ENCODE measurements at places on chromosomes 1 and 21.
A peak's percentile ranks its signal among the peaks of the same experiment; 100 is the strongest.

DNA sequence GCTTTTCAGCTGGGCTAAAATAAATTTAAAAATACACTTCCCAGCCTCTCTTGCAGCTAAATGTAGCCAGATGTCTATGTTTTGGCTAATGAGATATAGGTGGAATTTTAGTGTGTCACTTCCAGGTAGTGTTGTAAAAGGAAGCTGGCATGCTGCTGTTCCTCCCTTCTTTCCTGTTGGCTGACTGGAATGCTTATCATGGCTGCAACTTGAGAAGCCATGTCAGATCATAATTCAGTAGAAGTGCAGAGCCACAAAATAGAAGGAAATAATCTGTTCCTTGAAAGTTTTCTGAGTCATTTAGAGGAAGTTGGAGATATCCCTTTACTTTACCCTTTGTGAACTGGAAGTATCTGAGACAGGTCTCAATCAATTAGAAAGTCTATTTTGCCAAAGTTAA is 10.9 kb upstream of the RBM15 start:
- DNase-seq, result no peak

DNA sequence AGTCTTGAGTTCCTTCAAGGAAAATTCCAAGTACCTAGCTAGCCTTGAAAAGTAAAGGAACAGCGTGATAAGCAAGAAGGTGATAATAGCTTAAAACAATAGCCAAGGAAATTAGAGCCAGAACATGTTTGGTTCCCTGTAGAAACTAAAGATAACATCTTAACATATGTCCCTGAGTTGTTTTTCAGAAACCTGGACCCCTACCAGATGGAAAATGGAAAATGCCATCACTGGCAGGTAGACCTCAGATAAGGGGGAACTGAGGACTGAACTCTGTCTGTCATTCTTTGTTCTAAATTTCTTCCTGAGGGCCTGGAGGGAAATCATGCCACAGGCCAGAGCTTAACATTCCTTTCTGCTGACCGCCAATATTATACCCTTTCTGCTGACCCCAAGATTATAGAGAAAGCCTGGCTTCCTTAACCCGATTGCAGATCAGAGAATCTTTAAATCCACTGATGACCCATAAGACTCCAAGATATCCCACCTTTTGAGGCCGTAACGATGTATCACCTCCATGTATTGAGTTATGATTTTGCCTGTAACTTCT is 23.4 kb downstream of the CNIH3 start:
- DNase-seq, result no peak

- no peak for DNase-seq
These were observed 626 bp downstream of the DYRK3 start for GRCh38 chr1:206635978-206636345.

GRCh38 chr1:176854758-176855745 is 309.5 kb downstream of the ASTN1 start:
- DNase-seq, result no peak

DNA sequence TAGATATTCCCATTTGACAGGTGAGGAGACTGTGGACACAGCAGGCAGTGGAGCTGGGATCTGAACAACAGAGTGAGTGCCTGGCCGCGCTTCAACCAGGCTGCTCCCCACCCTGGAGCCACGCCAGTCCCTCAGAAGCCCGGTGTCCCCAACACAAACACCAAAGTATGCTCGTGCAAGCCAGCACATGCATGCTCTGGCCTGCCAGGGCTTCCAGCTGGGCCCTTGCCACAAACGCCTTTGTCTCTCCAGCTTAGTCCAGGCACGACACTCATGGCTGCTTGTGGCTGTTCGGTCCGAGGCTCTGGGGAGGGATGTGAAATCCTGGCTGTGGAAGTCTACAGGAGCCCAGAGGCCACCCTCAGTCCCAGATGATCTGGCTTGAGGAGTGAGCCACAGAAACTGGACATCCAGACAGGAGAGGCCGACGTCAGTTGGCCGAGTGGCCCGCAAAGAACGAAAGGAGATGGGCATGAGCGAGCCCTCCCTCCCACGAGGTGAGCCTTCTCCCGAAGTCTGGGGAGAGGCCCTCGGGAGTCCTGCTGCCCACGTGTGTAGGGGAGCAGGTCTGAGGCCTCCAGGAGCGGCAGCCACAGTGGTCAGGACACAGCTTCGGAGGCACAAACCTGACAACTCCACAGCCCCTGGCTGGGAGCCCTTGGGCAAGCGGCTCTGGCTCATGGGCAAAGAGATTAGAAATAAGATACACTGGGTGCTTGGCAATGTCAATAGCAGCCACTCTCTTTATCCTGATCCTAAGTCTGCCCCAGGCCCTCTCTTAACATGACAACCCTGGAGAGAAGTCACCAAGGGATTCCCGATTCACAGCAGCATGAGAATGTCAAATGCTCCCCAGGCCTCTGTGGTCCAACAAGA is 117.1 kb upstream of the IFFO2 start:
- DNase-seq, result no peak

DNA sequence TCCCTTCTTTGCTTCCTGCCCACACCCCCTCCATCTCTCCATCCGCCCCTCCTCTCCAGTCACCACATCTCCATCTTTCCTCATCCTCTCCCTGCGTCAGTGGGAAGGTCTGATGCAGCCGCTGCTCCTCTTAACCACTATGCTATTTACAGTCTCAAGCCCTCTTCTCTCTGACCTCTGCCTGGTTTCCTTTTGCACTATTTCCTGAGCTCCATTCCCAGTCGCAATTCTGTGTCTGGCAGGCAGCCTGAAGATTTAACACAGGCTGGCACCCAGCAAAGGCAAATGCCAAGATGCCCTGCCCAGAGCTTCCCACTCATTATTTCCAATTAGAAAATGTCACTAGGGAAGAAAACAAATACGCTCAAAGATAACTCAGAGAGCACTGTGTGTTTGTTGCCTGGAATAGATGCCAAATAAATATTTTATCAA is 89.6 kb upstream of the LPGAT1 start:
- no peak for DNase-seq

DNA sequence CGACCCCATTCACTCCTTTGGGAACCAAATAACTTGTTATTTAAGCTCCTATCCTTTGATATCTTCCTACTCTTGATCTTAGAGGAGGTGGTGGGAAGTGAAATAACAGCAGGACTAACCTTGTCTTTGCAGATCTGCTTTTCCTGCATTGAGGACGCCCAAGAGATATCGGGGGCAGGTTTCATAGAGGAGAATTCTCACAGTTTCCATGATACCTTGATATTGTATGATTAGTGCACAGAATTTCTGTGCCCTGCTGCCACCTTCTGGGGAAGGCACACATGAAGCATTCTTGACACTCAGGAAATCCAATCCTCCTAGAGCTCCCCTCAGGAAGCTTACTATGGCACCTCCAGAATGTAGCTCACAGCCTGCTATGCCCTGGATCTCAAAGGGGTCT is 1.6 kb downstream of the CD1B start:
- DNase-seq, result peak; percentile 15

DNA sequence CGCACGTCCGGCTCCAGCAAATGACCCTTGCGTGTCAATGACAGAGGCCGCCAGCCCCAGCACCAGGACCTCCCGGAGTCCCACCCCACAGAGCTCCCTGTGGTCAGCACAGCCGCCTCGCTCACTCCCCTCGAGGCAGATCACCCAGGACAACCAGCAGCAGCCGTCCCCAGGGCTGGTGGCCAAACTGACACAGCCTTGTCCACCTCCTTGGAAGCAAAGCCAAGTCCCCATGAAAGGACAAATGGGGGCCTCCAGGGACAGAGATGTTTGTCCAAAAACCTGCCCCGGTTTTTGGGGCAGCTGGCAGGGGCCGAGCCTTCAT is 2.1 kb downstream of the KRTAP10-10 start:
- no peak for DNase-seq

DNA sequence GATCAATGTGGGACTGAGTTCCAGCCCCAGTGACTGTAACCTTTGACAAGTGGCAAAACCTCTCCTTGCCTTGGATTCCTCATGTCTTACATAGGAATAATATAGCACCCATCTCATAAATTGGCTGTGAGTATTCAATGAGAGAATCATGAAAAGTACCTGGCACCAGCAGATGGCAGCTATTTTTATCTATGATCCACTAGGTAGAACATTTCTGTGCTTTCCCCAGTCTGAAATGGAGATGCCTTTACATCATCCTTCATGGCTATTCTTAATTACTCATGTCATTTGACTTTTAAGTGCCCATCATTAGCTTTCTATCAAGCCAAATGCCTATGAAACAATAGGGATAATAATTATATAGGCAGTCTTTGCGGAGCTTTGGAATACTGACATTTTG is 130.1 kb downstream of the TGFB2 start:
- DNase-seq, result no peak

DNA sequence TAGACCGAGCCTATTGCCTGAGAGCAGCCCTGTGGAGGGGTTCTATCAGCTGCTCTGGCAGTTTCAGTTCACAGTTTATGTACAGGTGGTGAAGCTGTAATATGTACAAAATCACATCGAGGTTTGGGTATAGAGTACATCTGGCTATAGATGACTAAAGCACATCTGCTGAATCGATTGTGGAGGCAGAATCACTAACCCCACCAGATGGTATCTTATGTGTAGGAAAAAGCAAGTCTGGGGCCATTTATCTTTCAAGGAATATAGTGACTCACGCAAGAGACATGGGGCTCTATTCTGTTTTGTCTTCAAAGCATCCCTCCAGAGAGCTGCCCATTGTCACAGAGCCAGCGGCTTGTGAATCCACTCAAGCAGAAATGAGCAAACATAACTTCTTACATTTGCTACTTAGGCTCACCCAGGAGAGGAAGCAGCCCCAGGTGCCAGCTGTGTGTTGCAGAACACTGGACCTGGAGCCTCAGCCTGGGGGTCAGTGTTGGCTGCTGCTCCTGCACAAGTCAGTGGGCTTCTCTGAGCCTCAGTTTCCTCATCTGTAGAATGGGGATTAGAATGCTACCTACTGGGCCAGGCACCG is 21.3 kb downstream of the MIIP start:
- DNase-seq, result peak; percentile 33

- no peak for DNase-seq
These were observed 105.8 kb downstream of the TSEN15 start for GRCh38 chr1:184157394-184157742.

GRCh38 chr21:36156815-36157670 is at the start of gene DOP1B:
DOP1B (plus strand) TSS chr21:36156824; CDS start chr21:36164734, 7,910 bp downstream.
- DNase-seq, result no peak

- DNase-seq, result no peak
These were observed 94.6 kb downstream of the ZC3H11B start for GRCh38 chr1:219518168-219518906.

- no peak for DNase-seq
These were observed 43.8 kb downstream of the STPG1 start for GRCh38 chr1:24369801-24370200.

Measured in CD4-positive, alpha-beta T cell treated with Interleukin-1 beta for 1 hour (primary cell).